GM10248 (cell line): ENCODE measurements at places on chromosomes 3 and 15.

GRCh38 chr3:188220988-188221818 lies 67.2 kb downstream of the LPP start:
- DNase-seq, result no peak

DNA sequence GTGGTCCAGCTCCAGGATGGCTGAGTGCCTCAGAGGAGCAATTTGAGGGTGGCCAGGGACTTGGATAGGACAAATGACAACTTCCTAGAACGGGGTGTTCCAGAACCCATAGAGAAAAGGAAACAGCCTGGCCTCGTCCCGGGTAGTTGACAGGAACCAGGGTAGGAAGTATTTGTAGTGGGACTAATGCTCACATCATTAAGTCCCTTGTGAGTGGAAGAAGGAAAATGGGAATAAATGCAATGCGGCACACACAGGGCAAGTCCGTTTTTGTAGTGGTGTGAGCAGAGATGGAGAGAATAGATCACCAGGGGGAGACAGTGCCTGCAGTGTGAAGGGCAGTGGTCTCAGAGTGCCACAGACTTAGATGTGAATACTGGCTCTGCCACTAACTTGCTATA lies 19.6 kb downstream of the TIMP4 start:
- no peak for DNase-seq

DNA sequence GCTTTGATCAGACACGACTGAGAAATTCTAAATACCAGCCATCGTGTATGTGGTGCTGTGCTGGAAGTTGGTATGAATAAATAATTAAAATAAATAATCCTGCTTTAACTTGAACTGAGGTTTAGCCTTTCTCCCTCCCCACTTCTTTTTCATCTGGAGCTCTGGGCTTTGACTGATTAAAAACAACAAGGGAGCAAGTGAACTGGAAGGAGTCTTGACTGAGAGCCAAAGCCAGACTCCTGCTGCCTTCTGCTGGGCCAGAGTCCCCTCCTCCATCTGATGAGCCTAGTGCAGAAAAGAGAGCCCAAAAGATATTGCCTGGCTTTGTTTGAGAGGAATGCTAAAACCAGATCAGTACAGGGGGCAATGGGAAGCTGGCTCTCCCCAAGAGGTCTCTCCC lies 96.0 kb downstream of the CCNL1 start:
- DNase-seq, result no peak

DNA sequence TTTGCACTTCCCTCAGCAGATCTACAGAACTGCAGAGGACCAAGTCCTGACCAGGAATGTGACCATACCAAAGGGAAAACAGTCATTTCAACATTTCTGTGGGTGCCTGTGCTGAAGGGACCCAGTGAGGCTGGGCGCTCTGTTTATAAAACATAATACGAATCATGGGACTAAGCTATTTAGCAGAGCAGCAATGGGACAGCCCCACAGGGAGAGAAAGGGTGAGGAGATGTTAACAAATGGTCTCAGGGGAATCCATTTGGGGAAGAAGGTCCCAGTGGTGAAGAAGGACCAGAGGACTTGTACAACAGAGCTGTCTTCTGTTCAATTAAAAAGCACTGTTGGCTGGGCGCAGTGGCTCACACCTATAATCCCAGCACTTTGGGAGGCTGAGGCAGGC lies 1025.4 kb downstream of the FHIT start:
- DNase-seq, result no peak

DNA sequence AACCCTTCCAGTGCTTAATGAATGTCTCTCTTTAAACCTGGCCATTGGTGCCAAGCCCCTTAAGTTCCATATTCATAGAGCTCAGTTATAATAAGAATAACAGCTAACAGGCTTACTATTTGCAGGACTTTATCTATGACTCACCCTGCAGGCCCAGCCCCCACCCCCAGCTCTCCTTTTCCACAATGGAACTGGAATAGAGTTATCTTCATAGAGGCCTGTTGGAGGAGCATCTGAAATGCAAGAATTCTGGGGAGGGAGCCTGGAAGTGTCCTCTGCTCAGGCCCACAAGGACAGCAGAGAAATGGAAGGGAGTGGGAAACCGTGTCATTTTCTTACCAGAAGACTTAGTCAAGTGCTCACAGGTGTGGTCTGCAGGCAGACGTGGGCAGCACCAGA lies 52.8 kb downstream of the SEMA5B start:
- no peak for DNase-seq

DNA sequence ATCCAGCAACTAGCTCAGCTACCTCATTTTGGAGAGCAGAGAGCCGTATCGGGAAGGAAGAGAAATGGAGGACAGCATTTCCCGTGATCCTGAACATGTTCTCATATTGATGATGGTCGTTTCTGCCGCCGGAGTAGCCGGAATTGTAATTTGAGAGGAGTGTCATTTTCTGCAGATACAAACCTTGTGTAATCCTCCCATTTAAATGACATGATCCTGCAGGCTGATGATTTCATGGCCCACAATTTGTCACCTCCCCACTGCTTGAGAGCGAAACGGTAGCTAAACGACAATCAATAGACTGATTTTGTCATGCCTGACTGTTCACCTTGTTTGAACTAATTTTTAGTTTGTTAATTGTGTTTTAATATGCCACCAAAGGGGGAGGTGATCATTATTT lies 126.5 kb upstream of the CNTN6 start:
- DNase-seq, result no peak

DNA sequence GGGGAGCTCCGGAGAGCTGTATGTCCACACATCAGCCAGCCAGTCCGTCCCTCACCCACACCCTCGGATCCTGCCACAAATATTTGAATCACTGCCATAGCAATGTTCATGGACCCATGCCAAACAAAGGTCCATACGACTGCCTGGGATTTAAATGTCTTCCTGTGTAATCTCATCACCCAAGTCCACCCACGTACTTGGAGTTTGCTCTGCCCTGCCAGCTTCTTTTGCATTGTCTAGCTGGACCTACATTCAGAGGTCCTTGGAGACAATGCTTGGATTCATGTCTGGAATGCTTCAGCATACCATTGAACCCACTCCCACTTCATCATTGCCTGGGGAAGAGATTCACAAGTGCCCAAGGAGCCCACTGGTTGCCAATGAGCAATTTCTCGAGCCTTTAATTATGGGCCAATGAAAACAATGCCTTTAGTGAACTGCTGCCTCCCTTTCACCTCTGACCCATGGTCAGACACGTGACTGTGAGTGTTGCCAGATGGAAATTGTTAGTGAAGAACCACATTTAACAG lies 90.4 kb upstream of the PHLDB2 start:
- DNase-seq, result no peak

GRCh38 chr3:188348435-188349244 lies 194.7 kb downstream of the LPP start:
- DNase-seq, result no peak

DNA sequence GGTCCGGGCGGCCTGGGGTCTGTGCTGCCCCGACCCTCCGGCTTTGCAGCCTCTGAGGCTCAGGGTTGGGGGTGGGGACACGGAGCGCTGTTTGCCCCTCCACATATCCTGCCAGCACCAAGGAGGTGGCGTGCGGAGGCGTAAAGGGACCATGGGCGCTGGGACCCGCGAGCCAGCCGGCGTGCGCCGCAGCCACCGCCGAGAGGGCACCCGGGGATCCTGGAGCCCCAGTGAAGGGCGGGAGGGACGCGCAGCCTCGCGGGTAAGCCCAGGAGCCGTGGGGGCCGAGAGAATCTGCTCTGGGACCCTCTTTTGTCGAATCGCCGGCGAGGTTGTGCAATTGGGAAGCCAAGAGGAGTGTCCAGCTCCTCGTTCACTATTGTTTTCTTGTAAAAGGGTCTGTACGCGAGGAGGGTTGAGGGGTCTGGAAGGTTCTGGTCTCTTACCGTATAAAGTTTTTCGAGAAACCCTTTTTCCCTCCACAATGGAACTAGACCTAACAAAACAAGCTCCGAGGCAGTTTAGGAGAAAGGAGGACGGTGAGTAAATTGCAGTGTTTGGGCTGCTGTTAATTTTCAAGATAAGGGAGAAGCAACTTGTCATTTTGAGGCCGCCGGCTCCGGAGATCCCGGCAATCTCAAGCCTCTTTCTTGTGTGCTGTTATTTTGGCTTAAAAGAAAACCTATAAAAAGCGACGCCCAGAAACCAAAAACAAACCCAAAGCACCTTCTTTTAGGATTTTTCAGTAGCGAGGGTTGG lies 29.9 kb upstream of the ST3GAL6 start:
- DNase-seq, result peak; percentile 32

GRCh38 chr15:75185271-75186029 lies 16.2 kb upstream of the C15orf39 start:
- no peak for DNase-seq

DNA sequence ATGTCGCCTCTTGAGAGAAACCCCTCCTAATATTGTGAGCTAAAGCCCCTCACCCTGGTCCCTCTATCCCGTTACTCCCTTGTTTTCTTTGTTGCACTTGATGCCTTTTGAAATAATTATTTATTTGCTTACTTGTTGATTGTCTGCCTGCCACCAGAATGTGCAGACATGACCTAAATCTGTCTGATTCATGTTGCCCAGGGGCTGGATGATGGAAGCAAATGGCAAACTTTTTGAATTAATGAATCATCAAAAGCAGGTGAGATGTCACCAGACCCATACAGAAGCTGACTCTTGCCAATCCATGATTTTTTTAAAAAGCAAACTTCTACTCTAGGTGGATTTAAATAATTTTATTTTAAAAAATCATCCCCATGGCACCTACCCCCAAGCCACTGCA lies 49.3 kb downstream of the GRIP2 start:
- no peak for DNase-seq

DNA sequence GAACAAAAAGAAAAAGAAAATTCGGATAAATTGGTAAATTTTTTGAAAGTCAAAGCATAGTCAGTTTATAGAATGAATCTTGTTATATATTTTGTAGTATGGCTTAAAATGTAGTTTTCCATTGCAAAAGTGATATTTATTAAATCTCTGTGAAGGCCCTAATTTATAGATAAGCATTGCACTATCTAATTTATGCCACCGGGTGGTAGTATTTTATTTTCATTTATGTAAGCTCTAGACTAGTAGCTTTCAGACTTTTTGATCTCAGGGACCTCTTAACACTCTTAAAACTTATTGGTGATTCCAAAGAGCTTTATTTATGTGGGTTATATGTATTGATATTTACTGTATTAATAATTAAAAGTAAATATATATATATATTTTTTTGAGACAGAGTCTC lies 133.9 kb upstream of the LRRFIP2 start:
- DNase-seq, result peak; percentile 20

GRCh38 chr3:136194409-136195257 lies 1.5 kb downstream of the MSL2 start:
- DNase-seq, result no peak

DNA sequence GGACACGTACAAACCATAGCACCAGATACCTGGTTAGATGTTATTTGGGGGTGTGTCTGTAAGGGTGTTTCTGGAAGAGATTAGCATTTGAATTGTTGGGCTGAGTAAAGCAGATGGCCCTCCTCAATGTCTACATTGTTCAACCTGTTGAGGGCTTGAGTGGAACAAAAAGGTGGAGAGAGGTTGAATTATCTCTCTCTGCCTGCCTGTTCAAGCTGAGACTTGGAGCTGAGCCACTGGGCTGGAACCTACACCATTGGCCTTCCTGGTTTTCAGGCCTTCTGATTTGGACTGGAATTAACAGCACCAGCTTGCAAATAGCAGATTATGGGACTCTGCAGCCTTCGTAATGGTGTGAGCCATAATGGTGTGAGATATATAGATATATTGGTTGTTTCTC lies 71.3 kb upstream of the CORO2B start:
- no peak for DNase-seq

DNA sequence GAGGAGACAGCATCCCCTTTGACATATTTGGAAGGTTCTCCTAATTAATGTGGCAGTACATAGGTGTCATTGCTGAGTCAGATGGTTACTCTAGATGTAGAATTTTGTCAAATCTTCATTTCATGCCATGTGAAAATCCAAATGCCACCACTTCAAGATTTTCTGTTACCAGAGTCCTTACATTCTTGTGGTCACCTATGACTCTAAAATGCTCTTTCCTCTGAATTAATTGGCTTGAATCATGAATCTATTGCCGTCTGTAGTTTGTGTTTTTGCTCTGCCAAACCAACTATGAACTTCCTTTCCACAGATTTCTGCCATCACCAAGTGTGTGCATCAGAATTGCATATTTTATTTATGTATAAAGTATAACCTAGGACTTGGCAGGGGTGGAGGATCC lies 269.4 kb upstream of the ZPLD1 start:
- DNase-seq, result no peak

DNA sequence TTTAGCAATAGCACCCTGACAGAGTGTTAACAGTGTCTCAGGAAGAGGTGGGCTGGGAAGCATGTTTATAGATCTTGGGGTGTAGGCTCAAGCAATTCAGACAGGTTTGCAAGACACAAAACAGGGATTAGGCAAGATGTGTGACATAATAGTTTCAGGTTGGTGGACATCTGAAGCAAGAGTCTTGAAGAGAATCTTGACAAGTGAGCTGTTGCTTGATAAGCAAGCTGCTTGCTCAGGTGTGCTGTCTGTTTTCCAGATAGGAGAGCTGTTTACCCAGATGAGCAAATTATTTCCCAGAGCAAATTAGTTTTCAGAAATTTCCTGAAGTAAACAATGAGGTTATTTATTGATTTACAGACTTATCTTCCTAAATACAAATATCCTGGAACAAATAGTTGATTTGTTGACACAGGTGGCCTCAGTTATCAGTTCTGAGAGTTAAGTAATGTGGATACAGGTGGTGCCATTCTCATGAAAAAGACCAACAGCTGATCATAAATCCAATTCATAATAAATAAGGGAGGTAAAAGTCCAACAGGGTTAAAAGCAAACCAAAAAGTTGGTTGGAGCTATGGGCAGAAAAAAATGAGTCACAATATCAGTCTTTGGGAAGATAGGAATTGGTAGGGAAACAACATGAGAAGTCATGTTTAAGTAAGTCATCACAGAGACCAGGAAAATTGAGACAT lies 437.3 kb downstream of the TBL1XR1 start:
- DNase-seq, result no peak

- no peak for DNase-seq
These were observed 26.9 kb upstream of the ZMAT3 start for GRCh38 chr3:179098388-179099077.

DNA sequence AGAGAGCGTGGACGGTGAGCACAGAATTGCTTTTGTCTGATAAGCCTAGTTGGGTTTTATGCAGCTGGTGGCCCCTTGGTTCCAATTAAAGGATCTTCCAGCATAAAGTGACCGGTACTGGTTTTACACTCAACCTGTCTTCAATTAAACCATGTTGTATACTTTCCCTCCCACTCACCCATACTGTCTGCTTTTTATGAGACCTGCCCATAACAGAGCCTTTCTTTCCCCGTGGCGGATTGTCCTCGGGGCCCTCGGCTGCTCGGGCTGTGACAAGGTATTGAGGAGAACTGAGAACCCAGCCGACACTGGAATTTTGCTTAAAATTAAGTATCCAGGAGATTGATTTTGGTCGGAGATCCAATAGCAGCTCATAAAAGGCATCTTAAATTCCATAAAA lies 98.4 kb downstream of the TMEM266 start:
- DNase-seq, result no peak
